ENCODE measurements at places on chromosomes 5 and 9.

- DNase-seq = no peak
These were observed 207.7 kb downstream of the MEF2C start for GRCh38 chr5:88675168-88675707.

DNA sequence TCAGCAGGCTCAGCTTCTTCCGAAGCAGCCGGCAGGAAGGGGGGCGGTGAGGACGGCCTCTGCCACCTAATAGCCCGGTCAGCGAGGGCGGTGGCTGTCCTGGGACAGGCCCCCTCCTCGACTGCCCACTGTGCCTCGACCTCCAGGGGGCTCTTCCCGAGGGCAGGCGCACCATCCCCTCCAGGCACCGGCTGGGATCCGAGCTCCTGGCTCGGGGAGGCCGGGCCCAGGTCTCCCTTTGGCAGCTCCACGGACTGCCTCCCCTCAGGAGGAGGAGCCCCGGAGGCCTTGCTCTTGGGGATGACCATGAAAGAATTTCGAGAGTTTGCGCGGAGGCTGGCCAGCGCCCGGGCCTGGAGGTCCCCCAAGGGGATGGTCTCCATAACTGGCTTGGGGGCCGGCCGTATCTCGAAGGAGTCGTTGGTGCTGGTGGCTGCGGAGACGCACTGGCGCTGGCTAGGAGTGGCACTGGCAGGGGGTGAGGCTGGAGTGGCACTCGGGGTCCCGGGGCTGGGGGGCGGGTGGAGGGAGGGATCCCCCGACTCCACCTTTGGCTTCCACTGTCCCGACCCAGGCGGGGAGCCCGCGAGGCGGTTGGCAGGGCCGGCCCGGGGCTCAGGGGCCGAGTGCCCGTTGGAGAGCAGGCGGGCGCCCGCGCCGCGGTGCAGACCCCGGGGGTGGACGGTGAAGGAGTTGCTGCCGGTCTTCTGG lies 975 bp downstream of the TPRN start:
- DNase-seq = no peak

- DNase-seq = no peak
These were observed 328.9 kb downstream of the PJA2 start for GRCh38 chr5:109080896-109081295.

DNA sequence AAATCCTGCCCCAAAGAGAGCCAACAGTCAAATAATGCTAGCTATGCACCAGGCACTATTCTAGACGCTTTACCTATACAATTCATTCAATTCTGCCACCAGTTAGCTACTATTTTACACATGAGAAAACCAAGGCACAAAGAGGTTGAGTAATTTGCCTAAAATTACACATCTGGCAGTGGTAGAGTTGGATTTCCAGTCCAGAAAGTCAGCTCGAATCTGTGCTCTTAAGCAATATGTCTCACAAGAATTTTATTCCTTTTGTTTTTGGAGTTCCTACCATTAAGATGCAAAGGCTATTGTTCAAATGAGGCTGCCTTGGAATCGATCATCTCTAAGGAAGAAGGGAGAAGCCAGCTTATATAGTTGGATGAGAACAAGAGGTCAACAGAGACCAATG lies 256.9 kb upstream of the RASA1 start:
- DNase-seq = no peak

DNA sequence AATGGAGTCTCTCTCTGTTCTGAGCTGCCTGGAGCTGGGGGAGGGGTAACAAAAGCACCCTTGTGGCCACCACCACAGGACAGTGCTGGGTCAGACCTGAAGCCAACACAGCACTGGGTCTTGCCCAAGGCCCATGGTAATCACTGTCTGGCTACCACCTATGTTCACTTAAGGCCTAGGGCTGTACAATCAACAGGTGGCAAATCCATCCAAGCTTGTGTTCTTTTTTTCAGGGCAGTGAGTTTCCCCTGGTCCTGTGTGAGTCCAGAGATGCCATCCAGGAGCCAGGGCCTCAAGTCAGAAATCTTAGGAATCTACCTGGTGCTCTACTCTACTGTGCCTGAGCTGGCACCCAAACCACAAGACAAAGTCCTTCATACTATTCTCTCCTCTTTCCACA lies 20.1 kb upstream of the OTP start:
- DNase-seq = no peak
